Suprapubic skin (tissue), 4 donors: ENCODE measurements at places on chromosomes 16 and 17. TPM values are rescaled to one million over a fixed set of nuclear protein-coding genes. Genes with fewer than 3 reads are reported as not detected.

The TNFRSF13B gene
- total RNA-seq, result not detected

The NPIPB13 gene
- 12.8 TPM for total RNA-seq

The CCR7 gene
- total RNA-seq, result 1.2 TPM

The ZACN gene
- total RNA-seq, result not detected

GRCh38 chr17:55332296-55333041, 67.7 kb downstream of the HLF start:
- H3K4me3 ChIP-seq, result no peak overlapping the region
- no peaks in the 10 kb centered on the region for H3K27me3 ChIP-seq
- DNase-seq, result no peak
- no peak overlapping the region for H3K27ac ChIP-seq

GRCh38 chr16:53664724-53665345, 38.8 kb downstream of the RPGRIP1L start:
- H3K27ac ChIP-seq, result peak overlapping the region; percentile 18
- no peaks in the 10 kb centered on the region for H3K27me3 ChIP-seq
- peak overlapping the region; percentile 2 for H3K4me3 ChIP-seq
- H3K36me3 ChIP-seq, result no peaks in the 10 kb centered on the region
